ENCODE measurements at places on chromosomes 6 and 20.

GRCh38 chr20:51400051-51400926 lies 142.2 kb downstream of the NFATC2 start:
- no peak for DNase-seq

GRCh38 chr20:59124296-59125029 lies 39.2 kb upstream of the ZNF831 start:
- DNase-seq = no peak

GRCh38 chr6:170288852-170289179 lies 2.1 kb downstream of the DLL1 start:
- no peak for DNase-seq

- no peak for DNase-seq
Observed at GRCh38 chr6:81534934-81535465, 217.5 kb downstream of the TENT5A start.

- no peak for DNase-seq
Observed at GRCh38 chr20:34397096-34397495, 34.0 kb downstream of the ITCH start.

Data from left ventricle myocardium superior (tissue), 1 donor.